NT2/D1 (cell line): ENCODE measurements at places on chromosomes 7 and 10.

DNA sequence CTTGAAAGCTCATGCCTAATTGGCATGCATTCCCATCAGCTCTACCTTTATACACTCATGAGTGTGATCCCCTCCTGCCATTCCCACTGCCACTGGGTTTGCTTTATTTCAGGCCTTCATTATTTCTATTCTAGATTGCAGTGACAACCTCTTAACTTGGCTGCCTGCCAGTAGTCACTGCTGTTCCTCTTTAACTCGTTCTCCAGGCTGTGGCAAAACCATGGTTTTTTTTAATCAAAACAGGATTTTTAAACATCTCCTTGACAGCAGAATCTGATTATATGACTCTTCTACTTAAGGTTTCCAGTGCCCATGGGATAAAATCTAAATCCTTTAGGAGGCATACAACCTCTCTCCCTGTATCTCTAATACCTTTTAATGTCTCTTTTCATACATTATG, 223.7 kb upstream of the PCDH15 start:
- no peak for DNase-seq

- no peak for DNase-seq
Observed at GRCh38 chr7:124618871-124619270, 146.7 kb downstream of the GPR37 start.

GRCh38 chr7:69651101-69651590, 52.9 kb downstream of the AUTS2 start:
- DNase-seq = no peak

- DNase-seq = no peak
Observed at GRCh38 chr7:115037128-115037802, 115.4 kb downstream of the MDFIC start.

GRCh38 chr7:494259-494687, 25.4 kb downstream of the PDGFA start:
- DNase-seq = no peak

DNA sequence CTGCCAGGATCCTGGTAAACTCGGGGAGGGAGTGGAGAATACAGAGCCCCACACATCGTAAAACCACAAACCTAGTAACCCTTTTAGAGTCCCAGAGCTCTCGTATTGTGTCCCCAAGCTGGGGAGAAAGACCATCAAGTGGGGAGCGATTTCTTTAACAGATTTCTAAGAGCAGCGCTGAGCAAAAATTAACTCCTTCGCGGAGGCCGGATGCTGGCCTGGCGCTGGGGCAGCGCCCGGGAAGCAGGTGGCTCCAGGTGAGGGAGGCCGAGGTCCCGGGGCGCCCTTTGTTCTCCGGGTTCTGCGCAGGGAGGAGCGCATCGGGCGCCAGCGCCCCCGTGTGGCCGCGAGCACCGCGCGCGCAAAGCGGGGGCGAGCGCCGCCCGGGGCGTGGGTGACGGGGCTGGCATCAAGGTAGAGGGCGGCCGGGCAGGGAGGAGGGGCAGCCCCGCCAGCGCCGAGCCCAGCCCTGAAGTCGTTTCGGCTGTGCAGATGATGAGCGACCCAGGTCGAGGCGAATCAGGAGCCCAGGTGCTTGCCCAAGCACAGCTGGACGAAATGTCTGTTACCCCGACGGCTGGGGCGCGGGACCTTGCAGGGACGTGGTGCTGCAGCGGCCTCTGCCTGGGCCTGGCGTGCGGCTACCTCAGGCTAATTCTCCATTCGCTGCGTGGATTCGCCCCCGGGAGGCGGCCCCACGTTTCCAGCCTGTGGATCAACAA, 10.4 kb upstream of the FGFR2 start:
- DNase-seq = no peak

DNA sequence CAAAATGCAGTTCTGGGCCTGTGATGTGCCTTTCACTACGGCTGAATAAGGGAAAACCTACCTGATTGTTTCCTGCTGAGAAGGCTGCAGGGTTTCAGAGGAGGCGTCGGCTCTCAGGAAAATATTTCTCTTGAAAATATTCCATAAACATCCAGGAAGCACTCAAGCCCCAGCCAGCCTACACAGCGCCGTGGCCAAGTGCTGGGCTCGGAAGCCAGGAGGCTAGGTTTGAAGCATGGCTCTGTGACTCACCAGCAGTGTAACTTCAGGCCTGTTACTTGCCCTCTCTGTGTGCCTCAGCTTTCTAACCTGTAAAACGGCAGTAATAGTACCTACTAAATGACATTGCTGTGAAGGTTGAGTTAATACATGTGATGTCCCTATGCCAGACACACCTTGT, 399.1 kb downstream of the GATA3 start:
- no peak for DNase-seq

GRCh38 chr7:34222722-34223121, 317.4 kb downstream of the BMPER start:
- no peak for DNase-seq

- DNase-seq = no peak
Observed at GRCh38 chr7:120916121-120916520, 34.5 kb upstream of the ING3 start.

GRCh38 chr10:33334805-33335550, 511 bp upstream of the NRP1 start:
- peak; percentile 60 for DNase-seq

DNA sequence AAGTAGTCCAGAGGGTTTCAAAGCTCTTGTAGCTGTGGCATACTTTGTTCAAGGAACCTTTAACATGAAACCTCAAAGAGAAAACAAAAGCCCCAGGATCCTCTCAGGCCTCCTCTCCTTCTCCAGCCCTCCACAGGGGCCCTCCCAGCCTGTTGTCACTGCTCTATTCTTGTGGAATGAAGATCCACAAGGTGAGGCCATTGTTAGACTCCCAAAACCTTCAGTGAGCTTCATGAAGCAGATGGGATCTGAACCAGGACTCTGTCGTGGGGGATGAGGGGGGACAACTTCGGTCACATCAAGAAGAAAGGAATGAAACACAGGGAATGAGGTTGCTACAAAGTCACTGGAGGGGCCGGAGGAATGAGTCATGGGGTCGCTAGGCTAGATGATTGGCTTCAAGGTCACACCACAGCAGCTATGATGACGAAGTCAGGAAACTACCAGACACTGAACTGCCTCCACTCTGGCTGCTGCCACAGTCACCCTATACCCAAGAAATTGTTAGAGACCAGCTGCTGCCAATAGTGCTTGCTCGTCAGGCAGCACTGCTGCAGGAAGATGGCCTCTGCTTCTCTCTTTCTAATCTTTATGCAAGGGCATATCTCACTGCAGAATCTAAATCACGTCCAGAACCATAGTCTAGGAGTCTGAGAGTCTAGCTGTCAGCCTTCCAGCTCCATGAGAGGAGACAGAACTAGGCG, 208.8 kb downstream of the HIBADH start:
- DNase-seq = no peak

DNA sequence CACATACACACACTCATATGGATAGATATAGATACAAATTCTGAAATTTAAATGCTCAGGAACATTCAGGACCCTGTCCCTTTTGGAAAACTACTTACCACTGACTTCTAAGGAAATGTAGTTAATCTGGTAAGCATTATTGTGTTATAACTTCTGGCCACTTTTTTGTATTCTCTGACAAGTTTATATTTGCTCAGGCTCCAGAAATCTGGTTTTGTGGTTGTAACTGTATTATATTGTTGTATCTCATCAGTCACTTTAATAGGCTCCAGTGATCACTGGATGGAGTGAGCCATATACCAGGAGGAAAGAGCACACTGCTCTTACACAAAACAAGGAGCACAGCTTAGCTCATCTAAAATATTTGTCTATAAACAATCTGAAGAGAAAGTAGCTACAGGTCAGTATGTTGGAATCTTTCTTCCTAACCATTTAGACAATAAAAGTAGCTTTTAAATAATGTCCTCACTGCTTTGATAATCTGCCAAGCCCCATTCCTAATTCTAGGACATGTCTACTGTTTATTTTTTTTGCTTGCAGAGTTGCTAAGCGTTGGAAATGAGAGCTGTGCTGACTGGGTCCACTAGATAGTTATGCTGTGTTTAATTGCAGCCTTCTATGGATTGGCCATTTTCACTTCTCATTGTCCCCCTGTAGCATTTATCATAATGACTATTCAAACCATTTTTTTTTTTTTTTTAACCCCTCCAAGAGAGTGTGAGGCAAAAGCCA, 43.8 kb downstream of the SMNDC1 start:
- no peak for DNase-seq

DNA sequence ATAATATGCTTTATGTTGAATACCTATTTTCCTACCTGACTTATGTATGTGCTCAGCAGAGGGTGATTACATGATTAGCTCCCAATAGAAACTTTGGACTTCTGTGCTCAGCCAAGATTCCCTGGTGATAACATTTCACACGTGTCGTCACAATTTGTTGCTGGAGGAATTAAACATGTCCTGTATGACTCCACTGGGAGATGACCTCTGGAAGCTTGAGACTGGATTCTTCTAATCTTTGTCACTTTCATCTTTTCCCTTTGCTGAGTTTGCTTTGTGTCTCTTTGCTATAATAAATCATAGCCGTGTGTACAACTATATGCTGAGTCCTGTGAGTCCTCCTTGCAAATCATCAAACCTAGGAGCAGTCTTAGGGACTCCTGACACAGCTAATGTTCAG, 120.9 kb upstream of the LRRTM3 start:
- DNase-seq = no peak

DNA sequence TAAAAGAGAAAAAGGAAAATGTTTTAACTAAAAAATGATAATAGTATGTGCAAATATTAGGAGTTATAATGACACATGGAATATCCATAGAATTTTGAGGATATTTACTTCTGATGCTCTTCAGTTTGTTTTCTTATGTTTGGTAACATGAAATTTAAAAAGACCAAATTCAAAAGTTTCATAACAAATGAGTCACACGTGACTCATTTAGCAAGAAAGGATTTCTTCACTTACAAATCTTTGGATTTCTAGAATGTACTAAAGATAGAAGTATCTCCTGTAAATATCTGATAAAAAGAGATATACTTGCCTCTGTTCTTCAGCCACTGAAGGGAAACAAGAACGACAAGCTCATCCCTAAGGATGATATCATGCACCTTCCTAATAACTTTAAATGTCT, 774.5 kb upstream of the LRRTM3 start:
- DNase-seq = no peak

DNA sequence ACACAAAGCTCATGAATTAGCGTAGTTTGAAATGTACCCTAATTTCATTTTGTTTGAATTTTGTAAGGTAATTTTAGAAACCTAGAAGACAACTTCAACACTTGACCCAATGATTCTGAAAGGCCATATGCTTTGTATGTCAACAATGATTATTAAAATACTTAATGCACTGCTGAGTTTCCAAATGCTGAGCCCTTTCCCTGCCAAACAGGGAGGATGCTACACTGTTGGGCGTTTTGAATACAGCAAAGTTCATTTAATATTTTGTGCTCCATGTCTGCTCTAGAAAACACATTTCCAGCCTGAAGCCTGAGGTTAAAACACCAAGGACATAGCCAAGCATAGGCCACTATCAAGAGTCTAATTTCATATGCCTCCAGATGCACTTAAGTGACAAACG, 99.8 kb downstream of the ICA1 start:
- DNase-seq = no peak

DNA sequence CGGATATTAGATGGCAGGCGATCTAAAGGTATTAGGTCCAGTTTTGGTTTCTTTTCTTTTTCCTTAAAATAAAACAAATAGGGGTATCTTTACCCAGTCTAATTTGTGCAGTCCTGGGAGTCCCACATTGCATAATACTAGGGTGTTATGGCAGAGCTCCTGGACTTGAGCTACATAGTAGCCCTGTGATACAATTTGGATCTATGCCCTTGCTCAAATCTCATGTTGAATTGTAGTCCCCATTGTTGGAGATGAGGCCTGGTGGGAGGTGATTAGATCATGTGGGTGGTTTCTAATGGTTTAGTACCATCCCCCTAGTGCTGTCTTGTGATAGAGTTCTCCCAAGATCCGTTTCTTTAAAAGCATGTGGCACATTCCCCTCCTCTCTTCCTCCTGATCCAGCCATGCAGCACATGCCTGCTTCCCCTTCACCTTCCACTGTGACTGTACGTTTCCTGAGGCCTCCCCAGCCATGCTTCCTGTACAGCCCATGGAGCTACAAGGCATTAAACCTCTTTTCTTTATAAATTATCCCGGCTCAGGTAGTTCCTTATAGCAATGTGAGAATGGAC, 141.9 kb downstream of the RPS24 start:
- DNase-seq = no peak

DNA sequence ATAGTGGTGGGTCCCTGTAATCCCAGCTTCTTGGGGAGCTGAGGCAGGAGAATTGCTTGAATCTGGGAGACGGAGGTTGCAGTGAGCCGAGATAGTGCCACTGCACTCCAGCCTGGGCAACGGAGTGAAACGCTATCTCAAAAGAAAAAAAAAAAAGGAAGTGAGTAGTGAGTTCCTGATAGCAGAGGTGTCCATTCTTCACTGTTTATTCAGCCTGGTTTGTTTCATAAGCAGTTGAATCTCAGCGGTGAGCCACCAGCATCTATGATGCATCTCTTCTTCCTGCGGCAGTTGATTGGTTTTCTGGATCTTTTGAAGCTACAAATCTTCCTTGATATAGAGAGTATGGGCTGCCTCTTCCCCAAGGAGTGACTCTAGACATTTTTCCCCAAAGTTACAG, 316.1 kb upstream of the MTPN start:
- no peak for DNase-seq

GRCh38 chr10:124149189-124150042, 56.0 kb upstream of the CHST15 start:
- DNase-seq = no peak

DNA sequence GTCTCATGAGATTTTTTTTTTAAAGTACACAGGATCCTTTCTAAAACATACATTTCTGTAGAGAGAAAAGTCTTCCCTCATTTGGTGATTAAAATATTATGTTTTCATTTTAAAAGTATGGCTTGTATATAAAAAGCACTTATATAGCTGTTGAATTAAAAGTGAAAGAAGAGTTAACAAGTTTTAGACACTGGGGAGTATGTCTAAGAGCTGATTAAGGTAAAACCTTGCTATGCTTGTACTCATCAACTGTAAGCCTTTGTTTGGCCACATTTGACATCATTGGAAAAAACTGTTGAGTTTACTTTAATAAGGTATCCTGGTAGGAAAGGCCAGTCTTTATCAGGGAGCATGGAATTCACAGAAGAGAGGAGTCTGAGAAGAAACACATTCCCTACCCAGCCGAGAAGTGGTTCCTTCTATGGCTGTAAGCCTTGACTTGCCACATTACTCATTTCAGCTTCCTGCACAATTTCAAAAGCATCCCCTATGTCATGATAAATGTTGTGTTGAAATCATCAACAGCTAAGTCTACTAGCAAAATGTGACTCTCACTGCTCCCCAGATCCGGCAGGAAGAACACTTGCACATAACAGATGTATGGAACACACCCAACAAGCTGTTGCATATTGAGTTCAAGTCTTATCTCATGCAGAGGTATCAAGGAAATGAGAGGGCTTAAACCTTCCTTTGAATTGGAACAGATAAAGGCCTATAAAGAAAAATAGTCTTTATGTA, 171.8 kb upstream of the CDK1 start:
- DNase-seq = no peak

DNA sequence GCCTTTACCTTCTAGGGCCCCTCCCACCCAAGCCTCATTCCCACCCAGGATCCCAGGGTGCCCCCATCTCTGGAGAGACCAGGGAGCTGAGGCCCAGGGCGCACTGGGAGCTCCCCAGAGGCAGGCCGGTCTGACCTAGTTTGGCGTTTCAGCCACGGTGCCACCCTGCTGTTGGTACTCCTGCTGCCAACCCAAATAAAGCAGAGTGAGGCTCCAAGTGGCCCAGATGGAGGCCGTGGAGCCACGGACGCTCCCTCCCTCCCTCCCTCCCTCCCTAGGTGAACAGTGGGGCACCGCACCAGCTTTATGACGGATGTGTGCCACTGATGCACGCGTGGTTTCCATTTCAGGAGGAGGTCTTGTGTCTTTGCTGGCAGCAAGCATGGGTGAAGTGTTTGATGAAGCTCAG, 1.8 kb downstream of the INPP5A start:
- no peak for DNase-seq
